Activated CD8-positive, alpha-beta memory T cell treated with anti-CD3 and anti-CD28 coated beads for 1 hour (primary cell): ENCODE measurements at places on chromosomes 2 and 18.

DNA sequence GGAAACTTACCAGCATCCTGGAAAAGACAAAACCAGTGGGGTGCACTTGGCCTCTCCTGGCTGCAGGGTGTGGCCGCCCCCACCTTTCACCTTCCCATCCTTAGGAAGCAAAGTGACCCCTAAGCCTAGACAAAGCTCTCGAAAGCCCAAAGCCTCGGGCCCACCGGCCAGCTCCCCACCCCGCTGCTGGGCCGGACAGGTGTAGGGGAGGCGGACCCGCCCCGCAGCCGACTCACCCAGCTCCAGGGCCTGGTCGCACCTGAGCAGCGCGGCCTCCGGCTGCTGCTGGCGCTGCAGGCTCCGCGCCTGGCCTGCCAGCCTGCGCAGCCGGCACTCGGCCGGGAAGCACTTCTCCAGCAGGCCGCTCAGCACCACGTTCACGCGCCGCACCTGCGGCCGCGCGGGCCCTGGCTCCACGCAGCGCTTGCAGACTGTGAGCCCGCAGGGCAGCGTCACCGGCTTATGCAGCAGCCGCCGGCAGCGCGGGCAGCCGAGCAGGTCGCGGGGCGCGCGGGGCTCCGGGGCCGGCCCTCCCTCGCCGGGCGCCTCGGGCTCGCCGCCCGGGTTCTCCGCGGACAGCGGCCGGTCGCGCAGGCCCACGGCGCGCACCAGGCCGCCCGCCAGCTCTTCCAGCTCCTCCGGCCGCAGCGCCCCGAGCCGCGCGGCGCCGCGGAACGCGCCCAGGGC lies 979 bp downstream of the LONRF2 start:
- no peak for DNase-seq

GRCh38 chr2:109726379-109727270 lies 67.5 kb upstream of the RGPD5 start:
- no peak for DNase-seq

- no peak for DNase-seq
Measured at GRCh38 chr2:219542931-219543595, 546 bp downstream of the CHPF start.

DNA sequence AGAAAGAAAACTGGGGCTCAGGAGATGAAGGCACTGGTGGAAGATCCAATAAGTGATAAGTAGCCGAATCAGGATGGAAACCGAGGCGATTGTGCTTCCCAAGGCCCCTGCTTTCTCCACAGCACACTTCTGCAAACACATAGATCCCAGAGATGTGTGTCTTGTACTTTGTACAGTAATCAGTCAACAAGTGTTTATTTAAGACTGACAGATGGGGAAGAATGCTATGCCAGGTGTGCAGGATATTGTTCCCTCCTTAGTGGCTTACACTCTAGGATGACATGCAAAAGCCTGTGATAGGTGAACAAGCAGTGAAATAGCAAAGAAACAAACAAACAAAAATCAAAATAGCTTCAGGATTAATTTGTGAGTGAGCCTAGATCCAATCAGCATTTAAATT lies 116.6 kb downstream of the ACTR3 start:
- DNase-seq = no peak

GRCh38 chr2:72115110-72116080 lies 32.3 kb downstream of the CYP26B1 start:
- DNase-seq = no peak

DNA sequence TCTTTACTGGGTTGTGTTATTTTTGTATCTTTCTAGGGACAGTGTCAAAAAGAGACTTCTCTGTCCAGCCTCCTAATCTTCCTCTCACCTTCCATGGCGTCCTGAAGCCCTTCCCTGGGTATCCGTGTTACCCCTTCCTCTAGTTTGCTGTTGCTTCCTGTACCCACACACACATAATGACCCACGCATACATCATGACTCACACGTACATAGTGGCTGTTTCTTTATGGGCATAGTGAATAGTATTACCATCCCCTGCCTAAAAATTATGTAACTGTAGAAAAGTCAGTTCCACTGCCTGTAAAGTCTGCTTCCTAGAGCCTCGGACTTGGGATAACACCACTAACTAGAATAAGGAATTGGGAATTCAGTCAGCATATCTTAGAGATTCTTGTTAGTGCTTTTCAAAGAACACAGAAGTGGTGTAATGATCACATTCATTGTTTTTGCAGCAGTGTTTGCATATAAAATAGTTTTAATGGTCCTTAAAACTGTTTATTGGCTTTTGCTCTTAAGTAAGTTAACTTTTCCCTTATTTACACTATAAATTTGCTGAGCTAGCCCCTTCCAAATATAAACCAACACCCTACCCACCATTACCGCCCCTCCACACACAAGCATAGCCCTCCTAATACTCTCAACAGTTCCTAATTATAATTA lies 308.4 kb upstream of the RAB12 start:
- DNase-seq = no peak

GRCh38 chr2:152376968-152377367 lies 42.0 kb downstream of the FMNL2 start:
- DNase-seq = no peak

DNA sequence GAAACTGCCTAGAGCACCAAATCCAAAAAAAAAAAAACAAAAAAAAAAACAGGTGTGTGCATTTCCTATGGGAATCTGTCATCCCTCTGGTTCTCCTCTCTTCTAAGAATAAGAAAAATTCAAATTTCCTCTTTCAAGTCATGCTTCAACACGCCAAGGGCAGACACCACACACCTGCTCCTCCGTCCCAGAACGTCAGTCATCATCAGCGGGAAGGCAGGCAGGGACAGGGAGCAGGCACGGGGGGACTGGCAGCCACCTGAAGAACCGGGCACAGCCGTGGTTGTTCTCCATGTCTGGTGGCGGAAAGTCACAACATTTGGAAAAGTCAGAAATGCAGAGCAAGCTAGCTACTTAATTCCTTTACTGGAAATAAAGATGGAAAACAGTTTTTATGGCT lies 214.8 kb downstream of the IKZF2 start:
- no peak for DNase-seq

GRCh38 chr2:72985891-72986683 lies 68.8 kb downstream of the EMX1 start:
- DNase-seq = no peak

DNA sequence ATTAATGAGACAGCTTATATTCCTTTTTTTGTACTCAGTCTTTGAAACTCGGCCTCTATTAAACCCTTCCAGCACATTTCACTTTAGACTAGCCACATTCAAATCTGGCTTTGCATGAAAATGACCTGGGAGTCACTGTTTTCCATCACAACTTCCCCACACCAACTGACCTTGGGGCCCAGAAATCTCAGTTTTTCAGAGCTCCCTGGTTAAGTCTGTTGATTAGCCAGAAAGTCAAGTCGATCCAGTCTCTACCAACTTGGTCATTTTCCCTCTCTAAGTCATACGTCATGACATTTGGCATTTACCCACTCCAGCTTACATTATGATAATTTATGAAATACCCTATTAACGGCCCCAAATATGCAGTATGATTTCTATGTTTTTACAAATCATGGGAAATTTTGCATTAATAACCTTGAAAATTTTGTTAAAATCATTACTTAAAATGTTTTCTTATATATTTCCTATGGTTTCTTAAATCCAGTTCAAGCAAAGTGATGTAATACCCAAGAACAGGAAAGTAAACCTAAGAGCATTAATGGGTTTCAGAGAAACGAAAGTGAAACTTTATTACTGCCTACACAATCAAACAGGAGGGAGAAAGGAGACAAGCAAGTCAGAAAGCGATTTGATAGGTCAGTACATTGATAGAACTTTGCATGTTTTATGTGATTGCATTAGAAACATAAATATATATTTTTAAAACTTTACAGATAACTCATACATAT lies 77.1 kb downstream of the SPATS2L start:
- DNase-seq = no peak

GRCh38 chr18:43757273-43757672 lies 480.0 kb upstream of the SYT4 start:
- DNase-seq = no peak

DNA sequence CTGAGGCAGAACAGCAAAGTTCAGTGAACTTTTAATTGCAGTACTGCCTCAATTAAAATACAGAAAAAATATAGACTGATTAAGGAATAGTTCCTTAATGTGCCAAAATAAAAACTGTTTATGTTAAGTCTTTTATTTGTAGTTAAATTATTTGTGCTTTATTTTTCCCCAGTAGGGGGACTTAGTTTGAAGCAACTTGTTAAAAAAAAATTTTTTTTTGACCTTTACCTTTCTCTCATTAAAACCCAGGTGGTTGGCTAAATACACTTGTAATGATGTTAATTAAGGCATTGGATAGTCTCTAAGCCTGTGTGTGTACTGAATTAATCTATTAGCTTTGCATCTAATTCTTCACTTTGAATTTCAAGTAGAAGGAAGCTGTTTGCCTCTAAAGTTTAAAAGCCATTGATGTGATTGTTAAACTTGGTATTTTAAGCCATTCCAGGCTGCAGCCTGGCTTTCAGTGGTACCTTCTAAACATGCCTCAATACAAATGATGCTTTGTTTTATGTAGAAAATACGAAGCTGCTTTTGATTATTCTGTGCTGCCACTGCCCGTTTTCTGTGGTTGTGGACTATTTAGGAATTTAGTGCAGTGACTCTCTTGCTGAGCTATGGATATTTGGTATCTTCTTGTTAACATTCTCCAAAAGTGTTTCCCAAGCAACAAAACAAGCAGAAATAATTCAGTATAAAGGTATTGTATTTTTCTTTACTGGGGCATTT lies 102.9 kb downstream of the TANC1 start:
- no peak for DNase-seq

- no peak for DNase-seq
Measured at GRCh38 chr2:79660557-79660956, 147.7 kb downstream of the CTNNA2 start.

- DNase-seq = no peak
Measured at GRCh38 chr18:8938817-8939216, 163.7 kb upstream of the NDUFV2 start.

DNA sequence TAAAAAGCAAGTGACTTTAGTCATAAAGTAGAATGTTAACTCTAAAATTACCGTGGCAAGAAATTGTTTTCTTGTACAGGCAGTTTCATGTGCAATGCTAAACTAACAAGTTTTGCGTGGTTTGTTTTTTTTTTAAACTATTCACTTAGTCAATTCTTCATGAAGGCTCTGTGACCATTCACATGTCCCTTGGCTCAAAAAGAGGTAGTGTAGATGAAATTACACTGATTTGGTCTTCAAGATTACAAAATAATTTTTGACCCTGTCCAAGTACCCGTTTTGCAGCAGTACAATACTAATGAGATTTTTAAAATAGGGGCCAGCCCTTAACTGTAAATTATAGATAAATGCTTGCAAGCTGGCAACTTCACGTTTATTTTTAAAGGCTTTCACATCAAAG lies 1.3 kb downstream of the TMEM131 start:
- DNase-seq = no peak

DNA sequence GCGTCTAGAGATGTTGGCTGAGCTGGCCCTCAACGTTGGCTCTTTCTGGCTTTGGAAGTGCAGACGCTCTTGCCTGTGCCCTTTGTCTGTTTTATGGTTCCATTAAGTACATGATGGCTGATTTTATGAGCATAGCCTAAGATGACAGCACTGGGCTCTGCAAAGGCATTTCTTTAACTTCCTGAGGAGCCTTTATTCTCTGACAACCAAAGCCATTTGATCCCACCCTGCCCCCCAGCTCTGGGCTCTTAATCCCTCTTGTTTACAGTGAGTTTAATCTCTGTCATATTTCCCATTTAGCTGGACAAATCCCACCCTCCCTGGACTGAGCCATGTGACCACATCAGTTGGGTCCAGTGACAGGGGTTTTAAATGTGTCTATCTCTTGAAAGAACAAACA lies 195.9 kb downstream of the ACKR3 start:
- no peak for DNase-seq

DNA sequence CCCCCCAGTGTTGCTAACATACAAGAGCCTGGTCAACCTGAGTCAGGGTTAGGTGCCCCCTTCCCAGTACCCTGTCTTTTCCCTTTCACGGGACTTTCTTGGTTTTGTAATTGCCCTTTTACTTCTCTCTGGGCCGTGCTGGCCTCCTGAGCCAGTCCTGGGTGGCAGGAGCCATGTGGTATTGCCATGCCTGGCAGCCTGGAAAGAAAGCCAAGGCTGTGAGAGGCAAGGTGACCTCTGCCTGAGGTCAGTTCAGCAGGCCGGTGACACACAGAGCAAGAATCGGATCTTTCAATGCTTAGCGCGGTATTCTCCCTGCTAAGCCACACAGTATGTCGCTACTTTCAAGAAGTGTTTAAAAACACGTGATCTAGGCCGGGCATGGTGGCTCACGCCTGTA lies 52.3 kb downstream of the C18orf63 start:
- no peak for DNase-seq

DNA sequence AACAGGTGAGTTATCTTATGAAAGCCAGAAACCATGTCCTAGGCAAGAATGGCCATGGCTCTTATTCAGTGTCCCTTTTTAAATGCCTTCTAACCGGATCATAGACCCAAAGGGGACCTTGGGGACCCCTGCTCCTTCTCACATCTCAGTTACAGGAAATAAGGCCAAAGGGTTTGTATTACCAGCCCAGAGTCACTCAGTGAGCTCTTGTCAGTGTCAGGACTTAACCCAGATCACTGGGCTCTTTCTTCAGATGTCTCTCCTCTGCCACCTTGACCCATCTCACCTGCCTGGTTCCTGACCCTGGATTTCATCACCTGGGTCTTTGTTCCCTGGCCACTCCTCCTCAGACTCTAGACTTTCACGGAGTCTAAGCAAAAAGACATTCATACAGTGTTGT lies 556.7 kb downstream of the CMPK2 start:
- no peak for DNase-seq

DNA sequence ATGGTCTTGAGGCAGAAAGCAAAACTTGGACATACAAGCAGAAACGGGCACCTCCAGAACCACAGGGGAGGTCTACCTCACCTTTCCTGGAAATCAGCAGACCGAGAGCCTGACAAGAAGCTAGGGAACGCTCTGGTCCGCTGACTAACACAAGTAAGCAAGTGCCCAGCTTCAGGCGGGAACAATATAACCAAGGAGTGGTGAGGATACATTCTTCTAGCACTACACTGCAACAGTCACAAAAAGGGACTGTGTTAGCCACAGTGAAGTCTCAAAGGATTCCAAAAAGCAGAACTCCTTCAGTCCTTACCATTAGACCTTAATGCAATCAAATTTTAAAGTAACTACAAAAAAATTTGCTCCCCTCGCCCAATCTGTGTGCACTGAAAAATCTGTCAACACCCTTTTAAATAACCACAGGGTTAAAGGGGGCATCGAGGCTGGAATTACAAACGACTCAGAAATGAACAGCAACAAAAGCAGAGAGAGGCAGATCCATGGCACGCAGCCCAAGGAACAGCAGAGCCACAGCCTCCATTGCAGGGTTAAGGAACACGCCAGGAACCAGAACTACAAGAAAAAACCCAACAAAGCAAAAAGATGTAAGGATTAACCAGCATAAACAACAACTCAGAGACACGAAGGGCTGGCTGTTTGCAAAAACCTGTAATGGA lies 7.1 kb downstream of the THAP4 start:
- DNase-seq = no peak
